ENCODE measurements at places on chromosomes 2 and 18. TPM values are rescaled to one million over a fixed set of nuclear protein-coding genes. Genes with fewer than 3 reads are reported as not detected.

- no peaks in the 10 kb centered on the region for H3K4me1 ChIP-seq
- no peak overlapping the region for H3K27ac ChIP-seq
- DNase-seq: no peak
- H3K36me3 ChIP-seq: no peaks in the 10 kb centered on the region
Observed at GRCh38 chr18:56412951-56413350, 225.4 kb downstream of the TXNL1 start.

DNA sequence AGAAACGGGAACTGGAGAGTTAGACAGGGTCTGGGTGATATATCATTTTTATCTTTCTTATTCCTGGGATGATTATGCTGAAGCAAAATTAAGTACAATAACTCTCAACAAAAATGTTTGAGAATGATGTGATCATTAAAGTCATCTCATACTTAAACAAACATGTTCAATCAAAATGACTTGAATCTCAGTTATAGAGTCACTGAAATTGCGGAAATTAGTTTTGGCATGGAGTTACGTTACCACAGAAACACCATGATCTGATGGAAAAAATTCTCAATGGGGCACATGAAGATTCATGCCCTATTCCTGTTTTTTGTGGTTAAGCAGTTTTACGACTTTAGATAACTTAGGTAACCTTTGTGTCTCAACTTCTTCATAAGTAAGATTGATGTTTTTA, 757.7 kb downstream of the EPHA4 start:
- H3K36me3 ChIP-seq: no peaks in the 10 kb centered on the region
- H3K4me3 ChIP-seq: no peak overlapping the region
- H3K27ac ChIP-seq: no peak overlapping the region
- H3K27me3 ChIP-seq: no peaks in the 10 kb centered on the region
- DNase-seq: no peak

DNA sequence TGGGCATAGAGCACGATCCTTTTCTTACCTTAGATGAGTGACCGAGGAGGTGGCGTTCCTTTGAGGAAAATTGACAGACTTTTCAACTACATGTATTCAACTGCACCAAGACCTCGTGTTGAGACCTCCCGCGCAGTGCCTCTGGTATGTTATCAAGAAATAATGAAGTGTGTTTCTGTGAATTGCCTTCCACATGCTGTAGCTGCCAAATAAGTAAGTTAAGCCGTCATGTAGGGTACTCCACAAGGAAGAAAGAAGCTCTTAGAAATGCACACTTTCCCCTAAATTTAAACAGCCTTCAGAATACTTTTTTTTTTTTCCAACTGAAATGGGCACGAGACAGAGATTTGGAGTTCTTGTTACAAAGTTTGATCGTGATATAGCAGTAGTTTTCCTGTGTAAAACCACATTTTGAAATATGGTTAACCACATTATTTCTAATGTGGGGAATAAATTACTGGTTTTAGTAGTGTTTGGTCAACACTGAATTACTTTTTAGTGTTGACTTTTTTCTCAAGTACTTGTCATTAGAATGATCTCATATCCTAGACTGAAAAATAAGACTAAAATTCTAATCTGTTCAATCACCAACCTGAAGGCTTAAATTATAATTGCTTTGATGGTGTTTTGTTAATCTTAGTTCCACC, 30.5 kb downstream of the PDK1 start:
- peaks cover 44% of the 10 kb centered on the region for H3K36me3 ChIP-seq
- no peaks in the 10 kb centered on the region for H3K27me3 ChIP-seq
- no peak overlapping the region for H3K4me3 ChIP-seq
- no peak for DNase-seq
- H3K4me1 ChIP-seq: no peaks in the 10 kb centered on the region

DNA sequence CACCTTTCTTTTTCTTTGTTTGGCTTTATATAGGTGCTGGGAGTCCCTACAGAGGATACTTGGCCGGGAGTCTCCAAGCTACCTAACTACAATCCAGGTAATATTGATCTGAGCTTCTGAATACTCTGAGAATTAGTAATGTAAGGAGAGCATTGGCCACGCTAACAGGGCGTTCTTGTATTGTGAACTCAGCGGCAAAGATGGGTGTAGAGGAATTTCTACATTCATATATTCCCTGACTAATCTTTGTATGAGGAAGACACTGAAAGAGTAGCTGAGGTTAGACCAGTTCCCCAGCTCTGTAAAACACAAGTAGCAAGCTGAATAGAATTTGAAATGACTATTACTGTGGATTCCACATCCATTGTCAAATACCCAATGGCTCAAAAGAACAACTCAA, 48.5 kb downstream of the CDK15 start:
- DNase-seq: no peak
- no peak overlapping the region for H3K27ac ChIP-seq
- peaks cover 18% of the 10 kb centered on the region for H3K27me3 ChIP-seq
- H3K4me1 ChIP-seq: peaks cover 7% of the 10 kb centered on the region
- no peaks in the 10 kb centered on the region for H3K36me3 ChIP-seq

DNA sequence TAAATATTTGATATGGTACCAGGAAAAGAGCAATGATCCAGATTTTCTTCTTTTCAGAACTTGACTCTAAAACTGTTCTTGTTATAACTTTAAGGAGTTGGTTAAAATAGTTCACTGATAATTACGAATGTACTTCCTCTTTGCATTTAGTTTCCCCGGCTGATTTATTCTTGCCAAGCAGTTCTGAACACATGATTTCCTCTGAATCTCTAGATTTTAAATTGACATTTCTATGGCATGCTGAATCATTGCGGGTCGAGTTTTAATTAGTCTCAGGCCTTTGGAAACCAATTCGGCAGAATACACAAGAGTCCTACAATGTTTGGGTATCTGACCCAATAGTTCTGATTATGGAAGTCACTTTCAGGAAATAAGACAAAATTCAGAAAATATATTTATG, 37.3 kb upstream of the DNAH7 start:
- no peaks in the 10 kb centered on the region for H3K36me3 ChIP-seq
- H3K27ac ChIP-seq: no peak overlapping the region
- no peak overlapping the region for H3K4me3 ChIP-seq
- H3K4me1 ChIP-seq: no peaks in the 10 kb centered on the region

DNA sequence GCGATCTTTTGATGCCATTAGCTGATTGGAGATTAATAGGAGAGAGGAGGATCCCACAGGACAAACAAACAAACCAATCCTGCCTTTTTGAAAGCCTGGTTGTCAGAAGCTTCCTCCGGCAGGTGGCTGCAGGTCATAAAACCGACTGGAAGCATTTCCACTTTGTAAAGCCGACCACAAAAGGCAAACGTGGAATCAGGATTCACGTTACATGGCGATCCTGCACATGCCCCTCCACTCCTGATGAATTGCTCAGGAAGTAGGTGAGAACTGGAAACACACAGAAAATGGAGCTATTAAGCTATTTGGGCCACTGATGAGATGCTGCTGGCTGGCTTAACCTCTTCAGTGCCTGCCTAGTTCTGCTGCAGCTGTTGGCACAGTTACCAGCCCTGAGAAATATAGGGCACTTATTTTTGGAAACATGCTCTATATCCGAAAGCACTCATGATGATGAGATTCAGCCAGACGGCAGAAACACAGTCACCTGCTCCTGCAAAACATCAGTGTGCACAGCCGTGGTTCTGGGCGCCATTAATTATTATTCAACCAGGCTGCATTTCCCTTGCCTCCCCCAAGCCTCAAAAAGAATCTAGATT, 110.3 kb upstream of the ST6GAL2 start:
- DNase-seq: no peak
- no peaks in the 10 kb centered on the region for H3K36me3 ChIP-seq
- H3K27ac ChIP-seq: no peak overlapping the region
- no peaks in the 10 kb centered on the region for H3K27me3 ChIP-seq
- H3K4me1 ChIP-seq: no peaks in the 10 kb centered on the region

- H3K27ac ChIP-seq: no peak overlapping the region
- no peaks in the 10 kb centered on the region for H3K4me1 ChIP-seq
- no peak overlapping the region for H3K4me3 ChIP-seq
Observed at GRCh38 chr18:69874058-69874457, 73.6 kb downstream of the CD226 start.

- peaks cover 21% of the 10 kb centered on the region for H3K4me1 ChIP-seq
- H3K27me3 ChIP-seq: no peaks in the 10 kb centered on the region
- no peak overlapping the region for H3K4me3 ChIP-seq
- no peaks in the 10 kb centered on the region for H3K36me3 ChIP-seq
- DNase-seq: peak; percentile 56
Observed at GRCh38 chr2:201218780-201219179, 35.8 kb downstream of the CASP10 start.

DNA sequence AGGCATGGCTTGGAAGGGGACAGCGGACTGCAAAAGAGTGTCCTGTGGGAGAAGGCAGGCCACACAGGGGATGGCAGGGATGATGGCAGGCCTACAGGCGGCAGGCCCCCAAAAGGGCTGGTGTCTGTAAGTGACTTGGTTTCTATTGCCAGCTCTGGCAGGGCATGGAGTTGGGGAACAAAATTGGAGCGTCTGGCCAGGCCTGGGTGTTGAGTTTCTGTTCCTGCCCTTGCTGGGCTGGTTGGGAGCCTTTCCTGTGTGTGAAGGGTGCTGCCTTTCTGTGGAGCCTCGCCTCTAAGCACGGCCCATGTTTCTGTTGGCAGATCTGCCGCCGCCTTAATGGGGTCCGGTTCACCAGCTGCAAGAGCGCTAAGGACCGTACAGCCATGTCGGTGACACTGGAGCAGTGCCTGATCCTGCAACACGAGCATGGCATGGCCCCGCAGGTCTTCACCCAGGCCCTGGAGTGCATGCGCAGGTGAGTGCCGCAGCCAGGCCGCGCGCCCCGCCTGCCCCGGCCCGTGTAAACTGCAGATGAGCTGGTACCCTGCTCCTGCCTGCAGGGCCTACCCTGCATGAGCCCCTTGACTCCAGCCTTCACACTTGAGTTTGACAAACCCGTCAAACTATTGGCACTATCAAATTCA, 31.5 kb downstream of the COA5 start:
- H3K27me3 ChIP-seq: no peaks in the 10 kb centered on the region
- no peak overlapping the region for H3K4me3 ChIP-seq
- no peak for DNase-seq
- no peaks in the 10 kb centered on the region for H3K4me1 ChIP-seq
- H3K36me3 ChIP-seq: peaks cover 9% of the 10 kb centered on the region
- H3K27ac ChIP-seq: no peak overlapping the region

- no peak overlapping the region for H3K27ac ChIP-seq
- H3K36me3 ChIP-seq: no peaks in the 10 kb centered on the region
- DNase-seq: no peak
Observed at GRCh38 chr2:23503682-23504081, 118.7 kb downstream of the KLHL29 start.

DNA sequence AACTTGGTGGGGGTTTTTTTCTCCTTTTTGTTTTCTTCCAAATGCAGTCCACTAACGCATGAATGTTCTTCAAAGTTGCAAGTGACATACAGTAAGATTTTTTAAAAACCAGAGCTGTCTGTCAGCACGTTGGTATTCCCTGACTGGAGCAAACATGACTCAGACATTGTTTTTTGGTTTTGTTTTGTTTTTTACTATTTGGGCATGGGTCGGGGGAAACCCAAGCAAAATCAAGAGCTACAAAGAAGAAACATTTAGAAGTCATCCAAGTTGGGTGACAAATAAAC, 726 bp upstream of the CCDC88A start:
- H3K4me1 ChIP-seq: peaks cover 18% of the 10 kb centered on the region
- peak overlapping the region; percentile 42 for H3K4me3 ChIP-seq
- H3K27me3 ChIP-seq: no peaks in the 10 kb centered on the region
- peak overlapping the region; percentile 83 for H3K27ac ChIP-seq
- DNase-seq: no peak

The WNT10A gene
- total RNA-seq: 0.27 TPM

The GPR148 gene
- total RNA-seq: not detected

The HK2 gene
- total RNA-seq: 126 TPM

The TRABD2A gene
- total RNA-seq: 48.2 TPM

The C1QL2 gene
- not detected for total RNA-seq

The DSEL gene
- 5.1 TPM for total RNA-seq
